H9 (cell line): ENCODE measurements at places on chromosomes 11 and 22. TPM values are rescaled to one million over a fixed set of nuclear protein-coding genes. Genes with fewer than 3 reads are reported as not detected.
A peak's percentile ranks its signal among the peaks of the same experiment; 100 is the strongest.

The RGL4 gene
- total RNA-seq = not detected in 2 replicates

The KCNC1 gene
- 0.04 TPM in 1 of 2 replicates, not detected in the other for total RNA-seq

The SNAP29 gene
- 15.6 and 17.9 TPM in 2 replicates for total RNA-seq

The JHY gene
- 0.50 and 0.79 TPM in 2 replicates for total RNA-seq

The MMP8 gene
- total RNA-seq = not detected in 2 replicates

The AGBL2 gene
- 3.0 and 4.3 TPM in 2 replicates for total RNA-seq

The CAVIN3 gene
- 56.7 and 60.0 TPM in 2 replicates for total RNA-seq

The ZP1 gene
- total RNA-seq = not detected in 2 replicates

The EI24 gene
- total RNA-seq = 146 and 151 TPM in 2 replicates

The DEUP1 gene
- total RNA-seq = 0.22 TPM in 1 of 2 replicates, not detected in the other

DNA sequence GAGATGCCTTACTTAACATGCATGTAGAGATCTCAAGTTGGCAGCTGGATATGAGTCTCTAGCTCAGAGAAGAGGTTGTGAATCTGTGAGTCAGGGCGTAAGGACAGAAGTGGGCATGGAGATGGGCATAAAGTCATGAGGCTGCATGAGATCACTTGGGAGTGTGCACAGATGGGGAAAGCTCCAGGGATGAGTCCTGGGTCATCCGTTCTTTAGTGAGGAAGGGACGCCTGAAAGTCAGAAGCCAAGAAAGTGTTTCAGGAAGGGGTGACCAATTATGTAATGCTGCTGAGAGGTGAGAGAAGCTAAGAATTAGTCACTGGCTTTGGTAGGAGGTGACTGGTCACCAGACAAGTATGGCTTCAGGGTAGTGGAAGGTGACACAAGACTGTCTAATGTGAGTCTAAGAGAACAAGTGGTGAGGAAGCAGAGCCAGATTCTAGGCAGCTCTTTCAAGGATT lies 6.7 kb downstream of the ACP2 start:
- no peak for DNase-seq

- peak; percentile 37 for DNase-seq
Observed at GRCh38 chr22:25111579-25112517, 87.8 kb upstream of the CRYBB3 start.

- DNase-seq = no peak
Observed at GRCh38 chr11:8927233-8927632, 5.5 kb downstream of the C11orf16 start.

DNA sequence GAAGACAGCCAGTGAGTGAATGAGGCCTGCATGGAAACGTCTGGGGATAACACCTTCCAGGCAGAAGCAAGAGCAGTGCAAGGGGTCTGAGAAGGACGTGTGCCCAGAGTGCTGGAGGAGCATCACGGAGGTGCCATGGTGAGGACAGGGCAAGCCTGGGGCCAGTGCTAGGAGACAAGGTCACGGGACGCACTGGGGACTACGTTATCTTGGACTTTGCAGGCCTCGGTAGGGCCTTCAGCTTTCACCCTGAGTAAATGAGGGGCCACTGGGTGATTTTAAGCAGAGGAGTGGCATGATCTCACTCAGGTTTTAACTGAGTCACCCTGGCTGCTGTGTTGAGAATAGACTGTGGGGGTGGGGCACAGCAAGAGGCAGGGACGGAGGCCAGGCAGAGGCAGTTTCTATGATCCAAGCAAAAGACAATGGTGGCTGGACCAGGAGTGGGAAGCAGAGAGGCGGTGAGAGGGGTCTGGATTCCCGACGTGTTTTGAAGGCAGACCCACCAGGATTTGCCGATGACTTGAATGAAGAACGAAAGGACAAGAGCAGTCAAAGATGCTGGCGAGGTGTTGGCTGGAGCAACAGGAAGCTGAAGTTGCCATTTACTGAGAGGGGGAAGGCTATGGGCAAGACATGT lies 102.7 kb upstream of the PARVA start:
- peak; percentile 12 for DNase-seq

DNA sequence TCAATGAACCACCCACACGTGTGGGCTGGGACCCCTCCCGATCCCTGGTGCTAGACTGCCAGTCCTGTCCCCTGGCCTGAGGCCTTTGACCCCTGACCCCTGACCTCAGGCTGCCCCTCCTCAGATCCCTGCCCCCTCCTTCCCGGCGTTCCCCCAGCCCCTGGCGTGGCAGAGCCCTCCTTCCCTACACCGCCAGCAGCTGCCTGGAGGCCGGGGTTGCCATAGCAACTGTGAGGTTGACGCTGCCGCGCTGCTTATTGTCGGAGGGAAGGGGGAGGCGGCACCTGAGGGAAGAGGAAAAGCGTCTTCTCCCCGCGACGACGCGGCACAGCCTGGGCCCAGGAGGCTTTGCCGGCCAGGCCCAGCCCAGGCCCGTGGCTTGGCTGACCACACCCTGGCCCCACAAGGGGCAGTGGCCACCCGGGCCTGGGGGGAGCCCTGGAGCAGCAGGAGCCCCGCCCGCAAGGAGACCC lies 32.6 kb downstream of the SHANK3 start:
- DNase-seq = peak; percentile 91

- DNase-seq = no peak
Observed at GRCh38 chr11:128956401-128957201, 13.9 kb upstream of the TP53AIP1 start.

DNA sequence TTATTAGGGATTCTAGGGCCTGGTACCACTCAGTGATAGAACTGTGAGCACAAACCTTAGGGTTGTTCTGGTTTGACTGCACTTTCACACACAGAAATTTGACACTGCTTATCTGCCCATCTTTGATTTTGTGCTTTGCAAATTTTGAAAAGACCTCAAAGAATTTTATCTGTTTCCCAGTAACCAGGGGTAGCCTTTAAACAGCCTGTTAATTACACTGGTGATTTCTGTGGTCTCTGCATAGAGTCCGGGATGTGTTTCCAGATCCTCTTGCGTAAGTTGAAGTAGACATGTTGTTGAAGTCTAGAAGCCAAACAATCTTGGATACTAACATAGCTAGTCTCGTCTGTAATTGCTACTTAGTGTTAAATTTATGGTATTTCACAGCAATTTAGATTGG lies 75.3 kb downstream of the C22orf31 start:
- no peak for DNase-seq

DNA sequence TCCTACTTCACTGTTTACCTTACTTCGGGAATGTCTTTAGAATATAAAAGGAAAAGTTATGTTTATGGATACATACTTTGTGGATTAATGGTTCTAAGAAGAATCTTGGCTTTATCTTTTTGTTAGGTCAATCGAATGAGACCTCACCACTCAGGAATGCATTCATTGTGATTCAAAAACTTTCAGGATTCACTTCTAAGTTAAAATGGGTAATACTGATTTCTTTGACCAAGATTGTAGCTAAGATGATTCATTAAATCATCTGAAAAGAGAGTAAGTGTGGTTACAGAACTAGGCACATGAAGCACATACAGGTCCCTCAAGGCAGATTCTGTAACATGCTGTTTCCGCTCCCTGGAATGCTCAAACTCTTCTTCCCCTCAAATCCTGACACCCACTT lies 716.4 kb downstream of the KCNA4 start:
- DNase-seq = no peak

- DNase-seq = no peak
Observed at GRCh38 chr11:77418971-77419597, 54.8 kb downstream of the PAK1 start.

GRCh38 chr11:81673001-81673400 lies 1060.7 kb downstream of the FAM181B start:
- no peak for DNase-seq

GRCh38 chr11:47998345-47998732 lies 18.0 kb downstream of the PTPRJ start:
- no peak for DNase-seq

DNA sequence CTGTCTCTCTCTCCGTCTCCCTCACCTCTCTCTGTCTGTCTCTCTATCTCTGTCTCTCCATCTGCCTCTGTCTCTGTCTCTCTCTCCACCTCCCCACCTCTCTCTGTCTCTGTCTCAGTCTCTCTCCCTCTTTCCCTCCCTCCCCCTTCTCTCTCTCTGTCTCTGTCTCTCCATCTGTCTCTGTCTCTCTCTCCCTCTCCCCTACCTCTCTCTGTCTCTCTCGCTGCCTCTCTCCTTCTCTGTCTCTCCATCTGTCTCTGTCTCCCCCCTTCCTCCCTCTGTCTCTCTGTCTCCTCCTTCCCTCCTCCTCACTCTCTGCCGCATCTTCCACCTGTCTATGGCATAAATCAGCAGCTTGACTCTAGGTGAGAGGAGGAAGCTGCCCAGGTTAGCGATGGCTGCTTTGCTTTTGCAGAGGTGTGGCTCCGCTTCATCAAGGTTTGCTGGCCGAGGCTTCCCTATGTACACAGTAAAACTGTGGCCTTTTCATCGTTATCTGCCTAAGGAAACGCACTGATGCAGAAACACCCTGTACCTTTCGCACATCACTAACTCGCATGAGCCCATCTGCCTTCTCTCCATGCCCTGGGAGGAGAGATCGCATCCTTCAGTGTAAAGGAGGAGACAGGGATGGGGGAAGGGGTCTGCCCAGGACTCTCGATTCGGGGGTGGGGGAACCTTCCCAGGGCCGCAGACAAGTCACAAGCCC lies 44.5 kb downstream of the ANO1 start:
- no peak for DNase-seq

DNA sequence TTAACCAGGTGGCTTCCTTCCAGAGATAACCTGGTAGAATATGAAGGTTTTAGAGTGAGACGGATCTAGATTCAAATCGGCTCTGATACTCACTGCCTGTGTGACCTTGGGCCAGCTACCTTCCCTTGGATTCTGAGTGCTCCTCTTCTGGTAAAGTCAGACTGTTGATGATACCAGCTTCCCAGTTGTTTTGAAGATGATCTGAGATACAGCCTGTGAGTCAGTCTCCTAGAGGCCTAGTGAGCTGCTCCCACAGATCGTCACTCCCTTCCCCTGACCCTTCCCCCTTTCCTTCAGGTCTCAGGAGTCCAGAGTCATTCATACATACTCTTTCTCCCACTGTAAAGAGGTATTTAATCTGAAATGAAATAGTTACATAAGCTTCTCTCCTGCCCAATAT lies 207.8 kb downstream of the GRIK4 start:
- DNase-seq = no peak

DNA sequence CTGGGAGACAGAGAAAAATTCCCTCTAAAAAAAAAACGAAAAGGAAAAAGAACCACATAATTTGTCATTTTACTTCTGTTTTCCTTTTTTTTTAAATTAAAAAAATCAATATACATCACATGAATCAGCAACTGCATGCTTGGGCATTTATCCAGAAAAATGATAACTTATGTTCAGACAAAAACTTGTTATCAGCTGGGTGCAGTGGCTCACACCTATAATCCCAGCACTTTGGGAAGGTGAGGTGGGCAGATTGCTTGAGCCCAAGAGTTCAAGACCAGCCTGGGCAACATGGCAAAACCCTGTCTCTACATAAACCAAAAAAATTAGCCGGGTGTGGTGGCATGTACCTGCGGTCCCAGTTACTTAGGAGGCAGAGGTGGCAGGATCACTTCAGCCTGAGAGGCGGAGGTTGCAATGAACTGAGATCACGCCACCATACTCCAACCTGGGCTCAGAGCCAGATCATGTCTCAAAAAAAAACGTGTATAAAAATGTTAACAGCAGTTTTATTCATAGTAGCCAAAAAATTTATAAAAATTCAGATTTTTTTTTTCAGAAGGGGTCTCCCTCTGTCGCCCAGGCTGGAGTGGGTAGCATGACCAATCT lies 28.5 kb downstream of the AMBRA1 start:
- no peak for DNase-seq

DNA sequence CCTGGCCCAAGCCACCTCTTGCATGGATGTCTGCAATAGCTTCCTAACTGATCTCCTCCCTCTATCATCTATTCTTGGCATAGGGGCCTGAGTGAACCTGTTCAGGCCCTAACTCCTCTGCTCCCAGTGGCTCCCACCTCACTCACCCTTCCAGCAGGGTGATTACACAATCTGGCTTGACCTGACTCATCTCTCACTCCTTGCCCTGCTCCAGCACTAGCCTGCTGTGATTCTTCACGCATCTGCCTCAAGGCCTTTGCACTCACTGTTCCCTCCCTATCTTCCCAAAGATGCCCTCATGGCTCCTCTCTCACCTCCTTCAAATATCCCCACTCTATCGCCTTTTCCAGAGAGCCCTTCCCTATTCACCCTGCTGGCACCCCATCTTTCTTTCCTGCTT lies 10.5 kb downstream of the SCN4B start:
- DNase-seq = no peak

DNA sequence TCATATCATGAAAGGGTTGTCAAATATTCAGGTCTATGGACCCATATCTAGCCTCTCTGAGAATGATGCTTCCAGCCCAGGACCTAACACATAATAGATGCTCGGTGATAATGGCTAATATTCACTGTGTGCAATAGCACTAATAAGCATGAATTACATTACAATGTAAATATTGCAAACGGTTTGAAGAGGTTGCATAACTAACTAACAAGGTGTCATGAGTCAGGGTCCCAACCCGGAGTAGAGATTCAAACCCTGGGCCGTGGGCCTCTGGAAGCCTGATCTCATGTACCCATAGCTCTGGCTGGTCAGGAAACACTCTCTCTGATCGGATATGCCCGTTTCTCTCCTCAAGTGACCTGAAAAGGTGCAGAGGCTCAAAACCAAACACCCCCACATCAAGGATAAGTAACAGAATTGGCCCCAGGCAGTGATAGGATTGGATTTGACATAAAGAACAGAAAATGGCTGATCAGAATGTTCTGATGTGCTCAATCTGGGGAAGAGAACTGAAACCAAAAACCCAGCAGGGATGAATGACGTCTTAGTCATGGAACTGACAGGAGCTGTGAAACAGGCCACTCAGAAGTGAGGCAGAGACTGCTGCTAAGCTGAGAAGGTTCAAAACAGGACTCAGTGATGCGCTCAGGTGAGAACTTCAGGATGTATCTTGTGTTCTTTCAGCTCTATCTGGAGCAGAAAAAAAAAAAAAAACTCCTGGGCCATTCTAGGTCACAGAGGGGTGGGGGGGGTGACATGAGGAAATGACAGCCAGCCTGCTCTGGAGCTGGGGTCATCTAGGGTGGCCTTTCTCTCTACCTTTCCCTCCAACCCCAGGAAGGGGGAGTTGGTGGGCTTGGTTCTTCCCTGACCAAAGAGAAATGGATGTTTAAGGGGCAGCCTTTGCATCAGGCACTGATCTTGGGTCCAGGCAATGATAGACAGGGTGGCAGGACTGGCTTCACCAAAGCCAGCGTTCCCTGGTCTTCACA lies 6.6 kb upstream of the KCTD17 start:
- DNase-seq = no peak
